Cortex of kidney (tissue), 1 donor: ENCODE measurements at places on chromosomes 6 and 20.

DNA sequence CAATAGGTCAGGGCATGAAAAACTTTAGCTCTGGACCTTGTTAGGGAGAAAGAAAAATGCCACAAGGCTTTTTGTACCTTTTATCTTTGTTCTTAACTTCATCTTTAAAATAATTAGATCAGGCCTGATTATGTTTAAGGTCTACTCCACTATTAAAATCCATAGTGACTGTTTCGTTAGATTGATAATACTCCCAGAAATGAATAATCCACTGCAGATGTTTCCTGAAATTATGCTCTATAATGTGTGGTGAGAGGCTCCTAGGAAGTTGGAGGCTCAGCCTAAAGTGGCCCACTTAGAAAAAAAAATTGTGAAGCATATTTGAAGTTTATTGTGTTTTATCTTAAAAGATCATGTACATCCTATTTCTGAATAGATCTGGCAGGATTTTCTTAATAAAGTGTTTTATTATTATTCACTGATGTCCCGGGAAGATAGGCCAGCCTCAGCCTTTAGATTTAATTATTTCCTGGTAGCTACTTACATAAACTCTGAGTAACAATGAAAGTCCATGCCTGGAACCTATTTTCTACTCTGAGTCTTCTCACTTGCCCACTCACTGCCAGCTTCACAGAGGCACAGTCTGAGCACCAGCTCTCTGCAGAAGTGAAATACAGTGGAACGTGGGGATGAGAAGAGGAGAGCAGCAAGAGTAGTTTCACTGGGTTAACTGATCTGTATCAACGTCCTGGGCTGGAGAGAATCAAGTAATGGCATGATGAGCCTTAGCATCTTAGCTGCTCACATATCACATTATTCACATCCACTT lies 126.8 kb upstream of the TMEM170B start:
- DNase-seq, result no peak

GRCh38 chr20:63641146-63641791 lies 12.0 kb downstream of the STMN3 start:
- DNase-seq, result no peak

DNA sequence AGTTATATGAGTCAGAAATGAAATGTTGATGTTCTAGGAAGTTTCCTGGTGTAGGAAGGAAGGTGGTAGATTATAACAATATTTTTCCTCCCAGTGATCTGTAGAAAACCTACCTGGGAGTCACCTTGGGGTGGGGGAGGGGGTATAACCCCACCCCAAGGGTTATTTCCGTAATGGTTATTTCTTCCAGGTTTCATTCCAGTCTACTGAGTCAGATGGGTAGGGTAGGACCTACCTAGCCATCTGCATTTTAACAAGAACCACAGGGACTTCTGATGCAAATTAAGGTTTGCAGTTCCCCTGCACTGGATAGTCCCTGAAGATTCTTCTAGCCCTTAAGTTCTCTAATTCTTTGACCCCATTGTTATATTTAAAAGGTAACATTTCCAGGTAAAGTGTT lies 88.9 kb downstream of the ARMC2 start:
- no peak for DNase-seq

- DNase-seq, result no peak
Measured at GRCh38 chr6:1670711-1671462, 61.2 kb downstream of the FOXC1 start.

DNA sequence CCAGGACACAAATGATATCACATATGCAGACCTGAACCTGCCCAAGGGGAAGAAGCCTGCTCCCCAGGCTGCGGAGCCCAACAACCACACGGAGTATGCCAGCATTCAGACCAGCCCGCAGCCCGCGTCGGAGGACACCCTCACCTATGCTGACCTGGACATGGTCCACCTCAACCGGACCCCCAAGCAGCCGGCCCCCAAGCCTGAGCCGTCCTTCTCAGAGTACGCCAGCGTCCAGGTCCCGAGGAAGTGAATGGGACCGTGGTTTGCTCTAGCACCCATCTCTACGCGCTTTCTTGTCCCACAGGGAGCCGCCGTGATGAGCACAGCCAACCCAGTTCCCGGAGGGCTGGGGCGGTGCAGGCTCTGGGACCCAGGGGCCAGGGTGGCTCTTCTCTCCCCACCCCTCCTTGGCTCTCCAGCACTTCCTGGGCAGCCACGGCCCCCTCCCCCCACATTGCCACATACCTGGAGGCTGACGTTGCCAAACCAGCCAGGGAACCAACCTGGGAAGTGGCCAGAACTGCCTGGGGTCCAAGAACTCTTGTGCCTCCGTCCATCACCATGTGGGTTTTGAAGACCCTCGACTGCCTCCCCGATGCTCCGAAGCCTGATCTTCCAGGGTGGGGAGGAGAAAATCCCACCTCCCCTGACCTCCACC lies 42.2 kb downstream of the SIRPA start:
- DNase-seq, result no peak

DNA sequence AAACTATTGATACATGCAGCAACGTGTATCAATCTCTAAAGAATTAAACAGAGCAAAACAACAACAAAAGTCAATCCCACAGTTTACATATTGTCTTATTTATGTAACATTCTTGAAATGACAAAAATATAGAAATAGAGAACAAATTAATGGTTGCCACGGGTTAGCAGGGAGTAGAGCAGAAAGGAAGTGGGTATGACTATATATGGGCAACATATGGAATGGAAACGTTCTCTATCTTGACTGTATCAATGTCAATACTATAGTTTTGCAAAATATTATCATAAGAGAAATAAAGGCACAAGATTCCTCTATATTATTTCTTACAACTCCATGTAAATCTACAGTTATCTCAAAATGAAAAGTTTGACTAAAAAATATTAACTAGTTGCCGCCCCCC lies 12.8 kb downstream of the AK9 start:
- DNase-seq, result no peak

GRCh38 chr20:19712721-19713260 lies 45.3 kb upstream of the RIN2 start:
- DNase-seq, result no peak

DNA sequence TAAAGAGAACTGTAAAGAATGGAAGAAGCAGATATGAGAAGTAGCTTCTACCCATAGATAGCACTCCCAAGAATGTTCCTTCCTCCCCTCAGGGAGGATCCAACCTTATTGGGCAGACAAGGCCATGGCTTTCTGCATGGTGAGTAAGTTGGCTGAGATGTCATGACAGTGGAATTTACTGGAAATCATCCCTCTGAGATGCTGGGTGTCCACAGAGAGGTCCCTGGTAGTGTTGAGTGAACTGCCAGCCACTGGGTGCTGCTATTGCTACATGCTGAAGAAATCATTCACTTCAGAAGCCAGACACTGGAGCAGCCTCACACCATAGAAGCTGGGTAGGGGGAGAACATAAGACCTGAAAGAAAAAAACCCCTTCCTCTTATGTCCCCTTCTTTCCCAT lies 46.4 kb upstream of the FERMT1 start:
- DNase-seq, result no peak

DNA sequence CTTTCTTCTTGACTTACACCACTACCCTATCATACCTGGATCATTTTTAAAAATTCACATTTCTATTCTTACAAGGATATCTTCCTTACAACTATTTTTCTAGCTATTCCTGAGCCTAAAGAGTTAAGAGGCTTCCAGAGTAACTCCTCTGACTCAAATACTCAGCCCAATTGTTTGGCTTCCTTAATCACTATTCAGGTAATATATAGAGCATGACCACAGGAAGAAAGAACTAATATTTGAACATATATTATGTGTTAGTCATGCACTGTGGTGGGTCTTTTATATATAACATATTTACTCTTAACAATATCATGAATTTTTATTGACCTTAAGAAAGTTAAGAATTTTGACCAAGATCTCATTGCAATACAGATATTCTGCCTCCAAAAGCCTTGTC lies 42.0 kb upstream of the ID4 start:
- DNase-seq, result no peak

- no peak for DNase-seq
Measured at GRCh38 chr20:6993011-6993410, 225.5 kb downstream of the BMP2 start.

- no peak for DNase-seq
Measured at GRCh38 chr6:20134613-20135012, 77.7 kb downstream of the MBOAT1 start.

DNA sequence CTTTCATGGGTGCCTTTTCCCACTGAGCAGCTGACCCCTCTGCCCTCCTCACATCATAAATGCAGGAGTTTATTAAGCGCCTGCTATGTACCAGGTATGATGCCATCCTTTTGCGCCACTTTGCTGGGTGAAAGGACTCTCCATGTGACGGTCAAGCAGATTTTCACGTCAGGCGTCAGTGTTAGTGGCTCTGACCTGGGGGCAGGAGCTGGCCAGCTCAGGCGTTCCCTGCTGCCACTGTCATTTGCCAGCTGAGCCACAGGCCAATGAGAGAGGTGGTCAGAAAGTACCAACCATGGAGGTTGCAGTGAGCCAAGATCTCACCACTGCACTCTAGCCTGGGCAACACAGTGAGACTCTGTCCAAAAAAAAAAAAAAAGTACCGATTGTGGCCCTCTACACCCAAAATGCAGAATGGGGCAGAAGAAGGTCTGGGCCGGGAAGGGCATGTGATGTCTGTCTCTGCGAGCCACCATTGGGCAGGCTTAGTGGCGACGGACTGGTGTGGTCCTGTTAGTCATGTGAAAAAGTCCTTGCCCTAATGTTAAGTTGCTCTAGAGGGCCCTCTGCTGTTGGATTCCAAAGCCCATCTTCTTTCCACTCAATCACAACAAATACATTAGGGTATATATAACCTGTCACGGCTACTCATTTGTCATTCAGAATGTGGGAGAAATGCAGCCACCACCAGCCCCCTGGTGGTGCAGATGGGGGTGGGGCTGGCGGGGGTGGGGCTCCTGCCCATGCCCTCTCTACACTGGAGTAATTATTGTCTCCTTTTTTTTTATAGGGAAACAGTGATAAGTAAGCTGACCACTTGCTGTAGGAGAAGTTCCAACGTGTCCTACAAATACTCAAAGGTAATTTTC lies 18.4 kb upstream of the SLC22A1 start:
- DNase-seq, result no peak

- no peak for DNase-seq
Measured at GRCh38 chr6:146594495-146594894, 4.3 kb upstream of the ADGB start.

DNA sequence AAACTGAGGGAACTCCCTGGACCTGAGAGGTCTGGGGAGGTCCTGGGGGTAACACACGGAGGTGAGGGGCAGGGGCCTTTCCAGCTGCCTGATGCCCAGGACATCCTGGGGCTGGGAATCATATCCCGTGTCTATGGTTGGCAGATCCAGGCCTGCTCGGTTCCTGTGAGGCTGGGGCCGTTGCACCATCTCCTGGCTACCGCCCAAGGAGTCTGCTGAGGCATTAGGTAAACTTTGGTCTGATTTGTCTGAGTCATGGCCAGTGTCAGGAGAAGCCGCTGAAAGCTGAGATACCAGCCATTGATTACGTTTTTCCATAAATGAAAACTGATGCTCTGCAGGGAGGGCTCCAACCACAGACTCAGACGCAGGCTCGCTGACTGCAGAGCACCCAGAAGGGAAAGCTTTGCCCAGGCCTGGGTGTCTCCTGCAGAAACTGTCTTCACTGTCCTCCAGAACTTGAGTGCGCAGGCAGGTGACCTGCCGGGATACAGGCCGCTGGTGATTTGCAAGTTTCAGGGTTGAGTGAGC lies 14.2 kb downstream of the TRAF3IP2 start:
- DNase-seq, result no peak

GRCh38 chr6:114364301-114364700 lies 21.5 kb upstream of the HS3ST5 start:
- no peak for DNase-seq

DNA sequence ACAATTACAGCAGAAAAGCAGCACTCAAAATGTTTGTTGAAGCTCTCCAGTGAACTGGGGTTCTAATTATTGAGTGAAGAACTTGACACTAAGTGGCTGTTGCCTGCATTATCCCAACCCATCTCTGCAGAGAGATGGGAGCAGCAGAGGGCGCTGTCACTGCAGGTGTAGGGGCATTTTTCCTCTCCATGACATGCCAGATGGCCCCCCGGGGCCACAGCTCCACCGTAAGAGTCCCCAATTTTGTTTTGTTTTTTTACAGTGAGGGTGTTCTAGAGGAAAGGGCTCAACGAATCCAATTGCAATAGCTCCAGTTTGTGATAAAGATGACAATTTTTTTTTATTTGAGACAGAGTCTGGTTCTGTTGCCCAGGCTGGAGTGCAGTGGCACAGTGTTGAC lies 1.9 kb upstream of the FUCA2 start:
- no peak for DNase-seq

DNA sequence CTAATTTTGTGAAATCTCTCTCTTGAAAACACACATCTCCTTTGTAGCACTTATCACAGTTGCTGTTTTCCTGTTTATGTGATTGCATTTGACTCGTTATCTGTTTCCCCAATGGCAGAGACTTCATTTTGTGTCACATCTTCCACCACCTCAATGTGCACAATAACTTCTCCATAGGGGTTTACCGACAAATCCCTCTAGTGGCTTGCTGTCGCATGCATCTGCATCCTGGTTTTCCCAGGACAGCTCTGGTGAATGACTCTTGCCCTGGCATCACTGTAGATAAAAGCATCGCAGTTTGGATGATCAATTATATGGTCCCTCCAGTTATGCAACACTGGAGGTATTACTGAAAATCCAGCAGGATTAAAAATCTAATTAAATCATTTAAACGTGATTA lies 206.5 kb upstream of the BTBD3 start:
- DNase-seq, result no peak

DNA sequence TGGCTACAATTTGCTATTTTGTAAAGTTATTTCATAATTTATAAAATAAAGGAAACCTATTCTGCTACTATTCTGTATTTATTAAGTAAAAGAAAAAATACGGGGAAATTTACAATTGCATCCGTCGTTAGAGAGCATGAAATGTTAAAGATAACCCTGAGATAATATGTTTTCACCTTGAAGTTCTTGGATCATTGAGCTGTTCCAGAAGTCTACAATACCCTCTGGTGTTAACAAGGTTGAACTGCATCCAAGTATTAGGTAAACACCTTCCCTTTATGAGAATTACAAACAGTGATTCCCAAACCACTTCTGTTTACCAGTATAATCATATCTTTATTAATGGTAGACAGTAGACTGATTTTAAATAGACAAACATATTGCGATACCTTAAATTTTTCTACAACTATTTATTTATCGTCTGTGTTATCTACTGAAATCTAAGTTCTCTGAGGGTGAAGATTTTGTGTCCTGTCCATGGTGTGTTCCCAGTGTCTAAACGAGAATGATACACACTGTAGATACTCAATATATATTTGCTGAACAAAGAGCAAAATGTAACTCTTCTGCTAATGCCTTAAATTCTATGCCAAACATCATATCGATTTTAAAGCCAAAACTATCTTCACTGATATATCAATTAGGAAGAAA lies 28.2 kb downstream of the TBC1D32 start:
- DNase-seq, result no peak

DNA sequence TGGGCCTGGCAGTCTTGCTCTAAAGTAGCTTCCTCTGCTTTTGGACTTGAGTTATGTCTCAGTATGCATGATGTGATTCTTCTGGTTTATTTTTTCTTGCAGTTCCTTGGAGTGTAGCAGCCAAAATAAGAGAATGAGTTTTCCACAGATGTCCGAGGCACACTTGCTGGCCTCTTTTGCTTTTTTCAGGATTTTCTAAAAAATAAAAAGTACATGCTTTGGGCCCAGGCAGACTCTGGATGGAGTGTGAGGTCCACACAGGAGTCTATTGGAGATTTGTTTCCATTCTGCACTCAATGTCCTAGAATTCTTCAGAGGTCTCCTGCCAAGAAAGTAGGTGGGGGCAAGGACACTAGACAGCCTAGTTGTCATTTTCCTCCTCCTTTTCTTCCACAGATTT lies 477.6 kb downstream of the EPM2A start:
- DNase-seq, result no peak
